ENCODE measurements at places on chromosomes 7 and 10.
A peak's percentile ranks its signal among the peaks of the same experiment; 100 is the strongest.

DNA sequence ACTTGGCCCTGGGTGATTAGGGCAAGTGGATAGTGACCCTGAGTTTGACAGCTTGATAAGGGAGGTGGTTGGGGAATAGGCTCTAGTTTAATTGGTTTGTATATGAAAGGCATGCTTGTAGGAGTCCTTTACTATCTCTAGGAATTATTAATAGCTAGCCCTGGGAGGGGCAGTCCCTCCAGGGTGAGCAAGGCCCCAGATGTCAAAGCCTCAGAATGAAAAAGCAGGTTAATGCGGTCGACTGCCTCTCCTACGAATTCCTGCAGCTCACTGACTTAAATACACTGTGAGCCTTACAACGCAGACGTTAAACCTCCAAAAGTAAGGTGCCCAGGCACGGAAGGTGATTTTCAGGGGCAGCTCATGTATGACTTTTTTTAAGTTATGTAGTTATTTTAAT lies 5.2 kb upstream of the BTBD16 start:
- no peak for DNase-seq

- no peak for DNase-seq
Measured at GRCh38 chr7:76328389-76328788, 25.9 kb downstream of the HSPB1 start.

GRCh38 chr7:120615703-120616102 lies 242.2 kb downstream of the TSPAN12 start:
- no peak for DNase-seq

DNA sequence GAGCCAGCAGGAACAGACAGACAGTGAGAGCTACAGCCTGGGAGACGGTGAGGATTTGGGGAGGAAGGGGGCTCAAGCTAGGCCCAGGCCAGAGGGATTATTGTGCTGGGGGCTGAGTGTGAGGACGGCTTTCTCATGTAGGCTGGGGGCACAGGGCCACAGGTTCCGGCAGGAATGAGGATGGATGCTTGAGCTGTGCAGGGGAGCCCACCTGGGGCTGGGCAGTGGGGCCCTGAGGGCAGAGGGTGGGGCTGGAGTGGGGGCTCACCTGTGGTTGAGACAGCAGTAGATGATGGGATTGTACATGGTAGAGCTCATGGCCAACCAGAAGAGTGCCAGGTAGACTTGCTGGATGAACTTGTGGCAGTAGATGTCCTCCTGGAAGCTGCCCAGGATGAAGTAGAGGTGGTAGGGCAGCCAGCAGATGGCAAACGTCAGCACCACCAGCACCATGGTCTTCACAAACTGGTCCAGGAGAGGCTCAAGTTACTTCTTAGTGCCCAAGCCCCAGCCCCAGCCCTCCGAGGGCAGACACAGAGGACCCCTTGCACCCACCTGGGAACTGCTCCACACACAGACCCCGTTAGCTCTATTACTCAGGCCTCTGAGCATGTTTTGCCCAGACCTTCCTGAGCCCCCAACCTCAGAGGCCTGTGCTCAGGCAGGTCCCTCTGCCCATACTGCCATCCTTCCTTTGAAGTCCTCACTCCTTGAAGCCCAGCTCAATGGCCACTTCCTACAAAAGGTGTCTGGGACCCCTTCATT lies 9.7 kb downstream of the TACR2 start:
- DNase-seq: no peak

DNA sequence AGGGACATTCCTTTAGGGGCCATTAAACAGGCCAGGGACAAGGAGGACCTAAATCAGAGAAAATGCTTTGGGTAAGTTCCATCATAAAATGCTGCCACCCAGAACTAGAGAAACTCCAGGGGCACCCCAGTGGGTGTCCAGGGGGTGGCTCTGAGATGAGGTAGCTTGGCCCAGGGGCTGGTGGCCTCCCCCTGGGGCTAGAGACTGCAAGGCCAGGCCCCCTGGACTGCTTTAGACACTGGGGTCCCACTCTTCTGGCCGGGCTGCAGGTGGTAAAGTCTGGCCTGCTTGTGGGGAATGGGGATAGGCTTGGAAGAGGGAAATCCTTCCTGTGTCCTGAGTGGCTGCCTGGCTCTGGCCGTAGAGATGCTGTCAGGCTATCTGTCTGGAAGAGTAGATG lies 169.6 kb upstream of the PODXL start:
- no peak for DNase-seq

DNA sequence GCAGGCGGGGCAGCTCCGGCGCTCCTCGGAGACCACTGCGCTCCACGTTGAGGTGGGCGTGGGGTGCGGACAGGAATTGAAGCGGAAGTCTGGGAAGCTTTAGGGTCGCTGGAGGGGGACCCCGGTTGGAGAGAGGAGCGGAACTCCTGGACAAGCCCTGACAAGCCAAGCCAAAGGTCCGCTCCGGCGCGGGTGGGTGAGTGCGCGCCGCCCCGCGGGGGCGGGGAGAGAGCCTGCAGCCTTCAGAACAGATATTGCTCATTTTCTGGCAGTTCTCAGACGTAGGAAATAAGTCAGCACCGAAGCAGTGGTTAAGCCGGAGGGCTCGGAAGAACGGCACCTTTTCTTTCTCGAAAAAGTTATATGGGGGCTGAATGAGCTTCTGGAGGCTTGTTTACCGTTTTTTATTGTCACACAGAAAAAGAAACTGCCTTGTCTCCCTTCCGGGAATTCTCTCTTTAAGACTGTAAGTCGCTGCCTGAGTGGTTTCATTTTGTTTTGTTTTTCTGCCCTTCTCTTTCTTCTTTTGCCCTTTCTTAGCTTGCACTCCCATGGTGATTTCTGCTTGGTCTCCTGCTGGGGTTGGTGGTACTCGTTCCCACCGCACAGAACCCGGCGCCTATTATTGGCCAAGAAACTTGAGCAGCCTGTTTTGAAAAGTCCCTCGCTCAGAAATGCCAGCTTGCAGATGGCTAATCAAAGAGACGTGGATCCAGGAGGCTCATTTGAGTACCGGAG lies 732 bp downstream of the FAS start:
- DNase-seq: peak; percentile 51

DNA sequence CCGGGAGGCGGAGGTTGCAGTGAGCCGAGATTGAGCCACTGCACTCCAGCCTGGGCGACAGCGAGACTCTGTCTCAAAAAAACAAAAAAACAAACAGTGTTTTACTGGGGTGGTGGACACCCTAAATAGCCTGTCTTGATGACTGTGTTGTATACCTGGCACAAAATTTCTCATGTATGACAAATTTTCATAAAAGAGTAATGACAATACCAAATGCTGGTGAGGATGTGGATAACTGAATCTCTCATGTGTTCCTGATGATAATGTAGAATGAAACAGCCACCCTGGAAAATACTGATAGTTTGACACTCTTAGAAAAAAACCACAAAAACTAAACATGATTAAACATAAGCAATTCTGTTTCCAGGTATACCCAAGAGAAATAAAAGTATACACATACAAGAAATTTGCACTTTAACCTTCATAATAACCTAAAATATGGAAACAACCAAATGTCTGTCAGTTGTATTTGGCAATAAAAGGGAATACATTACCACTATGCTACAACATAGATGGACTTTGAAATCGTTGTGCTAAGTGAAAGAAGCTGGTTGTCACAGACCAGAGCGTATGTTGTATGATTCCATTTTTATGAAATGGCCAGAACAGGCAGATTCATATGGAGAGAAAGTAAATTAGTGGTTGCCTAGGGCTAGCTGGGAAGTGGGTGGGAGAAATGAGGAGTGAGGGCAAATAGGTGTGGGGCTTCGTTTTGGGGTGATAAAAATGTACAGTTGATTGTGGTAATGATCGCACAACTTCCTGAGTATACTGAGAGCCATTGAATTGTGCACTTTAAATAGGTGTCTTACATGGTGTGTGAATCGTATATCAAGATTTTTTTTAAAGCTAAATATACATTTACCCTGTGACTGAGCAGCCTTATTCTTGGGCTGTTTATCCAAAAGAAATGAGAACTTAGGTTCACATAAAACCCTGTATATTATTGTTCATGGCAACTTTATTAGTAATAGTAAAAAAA lies 12.5 kb downstream of the WDR37 start:
- no peak for DNase-seq

GRCh38 chr10:97964748-97965147 lies 65.7 kb downstream of the CRTAC1 start:
- DNase-seq: no peak

GRCh38 chr10:43857206-43857930 lies 208.7 kb upstream of the ZNF32 start:
- DNase-seq: no peak

GRCh38 chr7:69640925-69641594 lies 42.8 kb downstream of the AUTS2 start:
- no peak for DNase-seq

DNA sequence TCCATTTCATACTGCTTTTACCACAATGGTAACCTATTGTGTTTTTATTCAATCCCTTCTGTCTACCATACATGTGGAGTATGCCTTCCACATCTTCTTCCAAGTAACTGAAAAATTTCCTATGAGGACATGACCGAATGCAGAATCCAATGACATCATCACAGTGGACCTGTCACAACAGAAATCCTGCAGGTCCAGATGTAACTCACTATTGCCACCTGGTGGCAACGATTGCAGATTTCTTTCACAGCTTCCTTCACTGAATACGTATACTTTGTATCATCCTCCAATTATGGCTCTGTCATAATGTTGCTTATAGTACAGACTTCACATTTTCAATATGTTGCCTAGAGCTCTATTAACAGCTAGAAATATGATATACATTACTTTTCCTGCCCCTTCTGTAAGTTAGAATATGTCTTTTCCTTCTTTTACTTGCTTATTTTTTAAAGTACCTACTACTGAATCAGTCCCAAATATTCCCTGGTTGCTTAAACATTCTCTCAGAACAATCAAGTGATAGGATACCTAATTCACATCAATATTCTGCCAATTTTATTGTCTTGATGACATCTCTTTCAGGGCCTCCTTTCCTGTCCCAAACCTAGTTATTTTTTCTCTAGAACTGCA lies 45.4 kb downstream of the SLC13A1 start:
- no peak for DNase-seq

GRCh38 chr7:147406521-147407135 lies 1183.9 kb upstream of the C7orf33 start:
- no peak for DNase-seq

DNA sequence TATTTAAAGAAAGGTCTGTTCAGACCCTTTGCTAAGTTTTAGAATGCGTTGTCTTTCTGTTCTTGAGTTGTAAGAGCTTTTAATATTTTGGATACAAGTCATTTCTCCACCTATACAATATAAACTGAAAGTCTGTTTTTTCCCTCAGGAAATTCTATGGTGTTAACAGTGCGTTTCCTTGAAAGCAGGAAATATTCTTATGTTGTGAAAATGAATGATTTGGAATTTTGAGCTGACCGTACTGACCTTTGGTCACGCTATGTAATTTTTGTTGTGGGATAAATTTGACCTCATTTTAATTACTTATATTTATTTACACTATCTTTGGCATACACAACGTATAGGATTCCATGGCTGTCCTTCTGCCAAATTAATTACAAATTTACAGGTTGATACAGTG lies 43.5 kb downstream of the PUS7 start:
- no peak for DNase-seq

GRCh38 chr7:1123715-1124114 lies 35.8 kb downstream of the GPER1 start:
- no peak for DNase-seq

- DNase-seq: no peak
Measured at GRCh38 chr10:118960157-118961090, 69.1 kb upstream of the NANOS1 start.

DNA sequence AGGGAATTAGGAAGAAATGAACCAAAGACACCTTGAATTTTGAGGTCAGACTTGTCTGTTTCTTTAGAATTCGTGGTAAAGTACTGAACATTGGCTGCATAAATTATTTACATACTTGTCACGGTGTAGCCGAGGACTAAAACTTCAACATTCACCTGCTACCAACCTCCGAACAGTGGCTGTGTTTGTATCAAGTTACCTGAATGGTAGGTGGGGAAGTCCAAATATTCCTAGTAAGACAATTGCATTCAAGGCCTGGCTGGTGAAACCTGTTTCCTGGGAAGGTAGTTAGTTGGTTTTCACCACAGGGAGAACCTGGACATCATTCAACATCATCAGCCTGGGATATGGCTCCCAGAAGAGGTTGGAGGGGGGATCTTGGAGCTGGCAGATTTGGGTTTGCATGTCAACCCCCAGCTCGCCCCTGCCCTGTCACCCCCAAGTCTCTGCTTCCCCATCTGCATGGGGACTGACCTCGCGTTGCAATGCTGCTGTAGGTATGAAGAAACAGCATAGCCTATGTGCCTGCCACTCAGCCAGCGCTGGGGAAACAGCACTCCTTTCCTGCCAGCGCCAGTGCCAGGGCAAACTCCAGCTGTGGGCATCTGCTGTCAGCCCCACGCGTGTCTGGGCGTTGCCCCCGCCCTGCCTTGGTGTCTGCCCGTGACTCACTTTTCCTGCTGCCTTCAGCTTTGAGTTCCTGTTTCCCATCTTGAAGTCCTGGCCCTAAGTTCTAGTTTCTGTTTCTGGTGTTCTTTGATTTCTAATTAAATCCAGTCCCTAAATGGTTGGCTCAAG lies 12.7 kb upstream of the LARP4B start:
- no peak for DNase-seq

DNA sequence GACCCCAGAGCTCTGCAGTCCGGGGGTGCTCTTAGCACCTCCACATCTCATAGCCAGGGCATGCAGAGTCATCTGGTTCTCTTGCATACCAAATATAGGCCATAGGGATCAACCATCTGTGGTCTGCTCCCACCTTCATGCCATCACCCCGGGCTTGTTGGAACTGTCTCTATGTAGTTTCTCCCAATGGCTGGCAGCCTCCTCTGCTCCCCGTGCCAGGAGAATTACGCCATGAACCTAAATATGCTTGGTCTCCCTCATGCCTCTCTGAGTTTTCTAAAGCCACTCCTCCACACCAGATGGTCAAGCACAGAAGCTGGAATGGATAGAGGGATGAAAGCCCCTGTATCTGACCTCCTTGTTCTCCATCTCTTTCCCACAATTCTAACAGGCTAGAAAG lies 302.6 kb upstream of the MYO3A start:
- no peak for DNase-seq

- DNase-seq: no peak
Measured at GRCh38 chr10:19874791-19875190, 58.6 kb downstream of the PLXDC2 start.

DNA sequence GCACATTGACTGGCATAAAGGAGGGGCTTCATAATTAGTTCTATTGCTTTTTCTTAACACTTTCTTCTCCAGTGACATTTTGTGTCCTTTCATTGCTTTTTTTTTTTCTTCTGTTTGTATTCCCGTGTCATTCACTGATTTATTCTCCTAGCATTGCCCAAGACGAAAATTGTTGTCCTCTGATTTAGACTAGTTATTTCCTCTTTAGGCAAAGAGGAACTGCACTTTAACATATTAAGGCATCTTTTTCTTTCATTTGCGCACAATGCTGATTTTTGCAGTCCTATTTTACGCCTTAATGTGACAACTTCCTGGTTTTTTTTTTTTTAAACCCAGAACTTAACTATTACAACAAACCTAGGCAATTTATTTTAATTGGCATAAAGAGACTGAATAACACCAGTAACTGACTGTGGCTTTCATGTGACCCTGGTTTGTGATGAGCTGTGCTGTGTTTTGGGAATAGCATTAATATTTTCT lies 39.7 kb downstream of the ARID5B start:
- no peak for DNase-seq

Measured in activated CD4-positive, CD25-positive, alpha-beta regulatory T cell treated with anti-CD3 and anti-CD28 coated beads, Interleukin-2, amount 50 U/mL, for 16 hours (primary cell).